RWPE2 (cell line): ENCODE measurements at places on chromosomes 3 and 15.

GRCh38 chr3:137789236-137789635, 25.1 kb downstream of the SOX14 start:
- no peak for DNase-seq

GRCh38 chr3:17833786-17834559, 91.5 kb upstream of the TBC1D5 start:
- no peak for DNase-seq

DNA sequence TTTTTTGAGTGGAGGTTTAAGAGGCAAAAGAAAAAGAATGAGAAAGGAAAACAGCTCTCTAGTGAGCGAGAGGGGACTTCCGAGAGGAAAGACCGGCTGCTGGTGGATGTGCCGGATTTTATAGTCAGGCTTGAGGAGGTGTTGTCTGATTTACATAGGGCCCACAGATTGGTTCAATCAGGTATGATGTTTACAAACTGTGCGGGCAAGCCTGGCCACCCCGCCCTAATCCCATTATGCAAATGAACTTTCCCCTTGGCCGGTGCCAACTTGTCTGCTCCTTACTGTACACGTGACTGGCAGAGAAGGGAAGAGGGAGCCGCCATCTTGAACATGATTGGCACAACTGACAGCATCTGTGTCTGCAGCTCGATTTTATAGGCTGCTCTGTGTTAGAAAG, 44.7 kb downstream of the FAM43A start:
- DNase-seq, result no peak

DNA sequence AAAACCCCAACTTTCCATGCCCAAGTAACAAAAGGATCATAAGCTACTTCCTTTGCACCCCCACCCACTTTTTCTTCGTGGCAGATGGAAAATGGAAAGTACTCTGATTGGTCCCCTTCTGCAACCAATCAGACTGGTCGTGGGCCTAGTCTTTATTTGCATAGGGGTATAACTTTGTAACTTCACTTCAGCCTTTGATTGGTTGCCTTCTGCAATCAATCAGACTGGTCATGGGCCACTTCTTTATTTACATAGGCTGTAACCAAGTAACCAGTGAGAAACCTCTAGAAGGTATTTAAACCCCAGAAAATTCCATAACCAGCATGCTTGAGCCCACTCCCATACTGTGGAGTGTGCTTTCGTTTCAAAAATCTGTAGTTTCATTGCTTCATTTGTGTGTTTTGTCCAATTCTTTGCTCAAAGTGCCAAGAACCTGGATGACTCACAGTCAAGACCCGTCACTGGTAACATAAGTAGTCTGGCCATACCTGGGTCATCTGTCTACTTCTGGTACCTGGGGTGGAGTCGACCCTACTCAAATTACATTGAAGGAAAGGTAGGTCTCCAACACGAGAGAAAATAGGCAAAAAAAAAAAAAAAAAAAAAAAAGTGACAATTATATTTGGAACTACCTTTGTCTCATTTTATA, 41.9 kb downstream of the CMTM8 start:
- no peak for DNase-seq

- no peak for DNase-seq
These were observed 534.1 kb upstream of the KCNMB2 start for GRCh38 chr3:178002113-178002512.

- no peak for DNase-seq
These were observed 1273.9 kb downstream of the OTOL1 start for GRCh38 chr3:162770551-162770950.

DNA sequence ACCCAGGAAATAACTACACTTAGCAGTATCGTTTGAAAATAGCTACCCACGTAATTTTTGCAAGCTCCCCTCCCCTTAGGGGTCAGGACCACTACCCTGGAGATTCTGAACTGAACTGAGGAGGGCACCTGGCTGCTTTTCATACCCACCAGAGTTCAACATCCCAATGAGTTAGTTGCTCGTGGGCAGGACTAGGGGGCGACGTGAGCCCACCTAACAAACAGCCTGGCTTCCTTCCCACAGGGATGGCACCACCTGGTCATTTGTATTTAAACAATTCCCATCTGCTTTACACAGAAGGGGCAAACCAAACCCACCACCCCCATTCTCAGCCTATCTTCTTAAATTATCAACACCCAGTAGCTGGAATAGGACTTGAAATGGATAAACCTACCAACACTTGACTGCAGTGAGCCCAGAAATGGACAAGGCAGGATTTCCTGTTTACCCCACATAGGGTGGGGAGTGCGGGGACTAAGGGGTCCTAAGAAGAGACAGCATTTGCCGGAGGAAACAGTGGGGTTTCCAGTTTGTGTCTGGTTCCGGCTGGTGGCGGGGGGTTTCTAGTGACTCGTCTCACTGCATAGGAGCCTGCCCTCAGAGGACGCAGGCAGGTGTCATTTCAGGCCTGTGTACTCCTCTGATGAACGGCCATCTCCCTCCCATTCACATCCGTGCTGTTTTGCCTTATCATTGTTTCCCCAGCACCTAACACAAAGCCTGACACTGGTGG, 11.6 kb upstream of the VGLL4 start:
- DNase-seq, result no peak

GRCh38 chr3:156260331-156260730, 140.0 kb downstream of the KCNAB1 start:
- no peak for DNase-seq

DNA sequence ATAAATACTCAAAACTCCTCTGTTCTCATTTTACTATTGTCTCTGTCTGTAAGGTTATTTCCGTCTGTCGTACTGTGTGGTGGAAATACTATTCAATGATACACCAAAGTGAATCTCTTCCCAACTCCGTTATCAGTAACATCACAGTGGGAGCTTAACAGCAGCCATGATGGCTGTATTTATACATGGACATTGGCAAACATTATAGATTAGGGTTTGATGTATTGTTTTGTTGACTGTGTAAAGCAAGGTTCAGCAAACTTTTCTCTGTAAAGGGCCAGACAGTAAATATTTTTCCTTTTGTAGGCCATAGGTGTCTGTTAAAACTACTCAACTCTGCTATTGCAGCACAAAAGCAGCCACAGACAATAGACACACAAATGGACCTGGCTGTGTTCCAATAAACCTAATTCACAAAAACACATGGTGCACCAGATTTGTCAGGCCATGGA, 23.2 kb downstream of the LIPC start:
- DNase-seq, result no peak

- no peak for DNase-seq
These were observed 265.5 kb downstream of the ADAMTSL3 start for GRCh38 chr15:83919319-83919830.

DNA sequence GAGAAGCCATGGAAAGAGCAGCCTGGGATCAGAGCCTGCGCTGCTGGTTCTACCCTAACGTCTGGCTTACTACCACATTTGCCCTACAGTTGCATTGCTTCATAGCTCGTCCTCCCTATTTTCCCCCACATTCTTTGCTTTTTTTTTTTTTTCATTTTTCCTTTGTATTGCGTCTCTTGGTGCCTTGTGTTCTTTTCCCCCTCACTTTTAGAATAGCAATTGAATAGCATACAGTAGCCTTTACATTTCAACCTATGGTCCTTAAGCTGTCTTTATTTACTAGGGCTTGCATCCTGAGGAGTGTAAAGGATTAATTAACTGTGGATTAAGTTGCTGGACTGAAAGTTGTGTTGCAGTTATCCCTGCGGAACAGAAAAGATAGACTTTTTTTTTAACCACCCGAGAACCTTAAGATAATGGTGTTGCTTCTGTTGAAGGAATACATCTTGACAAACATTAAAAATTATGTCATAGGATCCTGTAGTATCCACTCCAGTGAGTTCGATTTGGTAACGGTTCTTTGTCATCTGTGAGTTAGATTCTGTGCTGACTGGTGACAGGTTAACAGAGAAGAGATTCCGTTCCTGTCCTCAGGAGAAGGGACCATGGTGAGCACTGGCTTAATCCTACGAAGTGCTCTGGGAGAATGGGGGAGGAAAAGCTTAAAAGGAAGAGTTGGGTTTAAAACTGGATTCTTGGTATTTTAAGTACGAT, 417.4 kb upstream of the NAALADL2 start:
- DNase-seq, result no peak

- peak; percentile 83 for DNase-seq
These were observed 570 bp upstream of the NEDD4 start for GRCh38 chr15:55993804-55994560.

DNA sequence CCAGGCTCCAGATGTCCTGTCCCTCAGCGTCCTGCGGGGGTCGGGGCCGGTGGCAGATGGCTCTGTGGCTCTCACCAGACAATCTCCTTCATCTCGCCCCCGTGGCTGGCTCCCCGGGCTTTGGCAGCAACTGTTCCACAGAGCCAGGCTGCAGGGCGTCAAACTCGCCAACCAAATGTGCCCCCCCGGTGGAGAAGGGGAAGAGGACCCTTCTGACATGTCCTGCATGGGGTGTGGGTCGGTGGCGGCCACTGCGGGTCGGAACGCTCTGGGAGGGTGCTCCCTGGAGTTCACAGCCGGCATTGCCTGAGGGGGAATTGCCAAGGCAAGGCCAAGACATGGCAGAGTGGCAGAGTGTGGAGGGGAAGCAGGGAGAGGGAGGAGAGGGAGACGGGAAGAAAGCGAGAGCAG, 36.0 kb downstream of the BDH1 start:
- no peak for DNase-seq

DNA sequence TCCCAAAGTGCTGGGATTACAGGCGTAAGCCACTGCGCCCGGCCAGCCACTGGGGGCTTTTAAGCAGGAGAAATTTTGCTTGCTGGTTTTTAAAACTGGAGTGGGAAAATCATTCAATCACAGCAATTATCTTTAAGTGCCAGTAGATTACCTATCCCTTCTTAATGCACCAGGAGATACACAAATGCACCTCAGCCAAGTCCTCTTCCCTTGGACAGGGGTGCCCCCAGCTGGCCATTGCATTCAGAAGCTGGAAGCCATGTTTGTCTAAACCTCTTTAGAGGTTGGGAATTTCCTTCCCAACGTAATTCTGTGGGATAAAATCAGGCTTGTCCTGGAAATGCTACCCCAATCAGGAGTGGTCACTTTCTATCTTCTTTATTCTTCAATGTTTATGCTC, 26.6 kb downstream of the MIX23 start:
- DNase-seq, result no peak

- no peak for DNase-seq
These were observed 132.6 kb upstream of the CTDSPL start for GRCh38 chr3:37729119-37729518.

- DNase-seq, result no peak
These were observed 123.3 kb upstream of the CTNNB1 start for GRCh38 chr3:41075975-41076374.

- no peak for DNase-seq
These were observed 41.2 kb downstream of the RAB7A start for GRCh38 chr3:128767094-128767750.

DNA sequence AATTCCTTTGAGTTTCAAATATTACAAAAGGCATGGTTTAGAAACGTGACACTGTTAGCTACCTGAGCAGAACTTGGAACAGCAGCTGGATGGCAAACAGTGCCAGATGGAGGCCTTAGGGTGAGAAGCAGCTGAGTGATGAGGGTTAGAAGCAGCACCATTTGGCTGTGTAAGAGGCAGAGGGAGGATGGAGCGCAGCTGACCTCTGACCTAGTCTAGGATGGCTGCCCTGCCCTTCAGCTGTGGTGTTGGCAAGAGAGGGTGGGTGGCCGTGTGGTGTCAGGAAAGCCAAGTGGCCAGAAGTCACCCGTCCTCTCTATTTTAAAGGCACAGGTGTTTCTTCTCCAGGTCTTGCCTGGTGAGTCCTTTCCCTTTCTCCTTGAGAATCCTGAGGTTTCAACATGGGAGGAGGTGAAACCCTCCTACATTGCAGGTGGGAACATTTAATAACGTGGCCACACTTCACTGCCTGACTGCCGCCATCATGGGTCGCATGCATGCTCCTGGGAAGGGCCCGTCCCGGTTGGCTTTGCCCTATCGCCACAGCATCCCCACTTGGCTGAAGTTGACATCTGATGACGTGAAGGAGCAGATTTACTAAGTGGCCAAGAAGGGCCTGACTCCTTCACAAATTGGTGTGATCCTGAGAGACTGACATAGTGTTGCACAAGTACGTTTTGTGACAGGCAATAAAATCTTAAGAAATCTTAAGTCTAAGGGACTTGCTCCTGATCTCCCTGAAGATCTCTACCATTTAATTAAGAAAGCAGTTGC, 17.6 kb downstream of the BCL2L10 start:
- peak; percentile 63 for DNase-seq

- DNase-seq, result no peak
These were observed 61.6 kb upstream of the MAP4 start for GRCh38 chr3:48077815-48078214.

DNA sequence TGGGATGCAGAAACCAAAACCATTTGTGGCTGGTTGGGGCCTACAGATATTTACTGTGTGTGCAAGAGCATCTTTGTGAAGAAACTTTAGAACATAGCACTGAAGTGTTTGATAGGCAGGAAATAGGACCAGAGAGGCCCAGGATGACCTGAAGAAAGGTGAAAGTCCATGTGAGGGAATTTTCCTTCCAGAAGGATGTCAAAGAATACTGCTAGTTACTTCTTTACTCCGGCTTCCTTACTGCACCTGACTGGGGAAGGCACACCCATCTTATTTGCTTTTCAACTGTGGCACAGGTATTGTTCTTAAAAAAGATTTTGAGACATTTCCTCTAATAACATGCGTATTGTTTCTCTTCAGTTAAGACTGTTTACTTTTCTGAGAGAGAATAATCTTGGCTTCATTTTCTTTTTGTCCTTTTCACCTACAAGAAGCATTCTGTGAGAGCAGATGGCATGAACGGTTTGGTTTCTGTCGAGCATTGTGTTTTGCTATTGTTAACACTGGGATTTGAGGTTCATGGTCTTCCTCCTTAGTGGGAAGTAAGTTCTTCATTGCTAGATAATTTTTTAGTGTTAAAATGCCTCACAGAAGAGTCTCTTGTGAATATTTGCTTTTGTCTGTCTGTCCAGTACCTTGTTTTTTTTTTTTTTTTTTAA, 71.5 kb downstream of the SLCO3A1 start:
- DNase-seq, result no peak

- DNase-seq, result no peak
These were observed 181.3 kb upstream of the WNT5A start for GRCh38 chr3:55668359-55668758.

- DNase-seq, result no peak
These were observed 33.4 kb downstream of the PRKCD start for GRCh38 chr3:53194210-53195065.

GRCh38 chr3:184441202-184441900, 61.5 kb downstream of the CHRD start:
- no peak for DNase-seq

- DNase-seq, result no peak
These were observed 917 bp downstream of the LNP1 start for GRCh38 chr3:100402256-100402655.

- no peak for DNase-seq
These were observed 400.6 kb downstream of the ZBTB20 start for GRCh38 chr3:114746502-114746901.

GRCh38 chr3:129595544-129596193, 10.8 kb downstream of the PLXND1 start:
- no peak for DNase-seq

GRCh38 chr3:73364517-73364916, 260.2 kb downstream of the PDZRN3 start:
- no peak for DNase-seq
